Skin of body (tissue), 3 donors: ENCODE measurements at places on chromosomes 6 and 20. TPM values are rescaled to one million over a fixed set of nuclear protein-coding genes. Genes with fewer than 3 reads are reported as not detected.

Gene TTI1
- total RNA-seq, result 23.8 TPM

Gene MYB
- 7.8 TPM for total RNA-seq

Gene GNMT
- total RNA-seq, result 0.20 TPM

Gene HLA-DOA
- total RNA-seq, result 2.3 TPM

Gene SCGN
- total RNA-seq, result 0.89 TPM

Gene CNKSR3
- total RNA-seq, result 8.5 TPM

Gene RUNX2
- total RNA-seq, result 2.9 TPM

Gene SLC32A1
- not detected for total RNA-seq
